GM13977 (cell line): ENCODE measurements at places on chromosomes 16 and 17.

DNA sequence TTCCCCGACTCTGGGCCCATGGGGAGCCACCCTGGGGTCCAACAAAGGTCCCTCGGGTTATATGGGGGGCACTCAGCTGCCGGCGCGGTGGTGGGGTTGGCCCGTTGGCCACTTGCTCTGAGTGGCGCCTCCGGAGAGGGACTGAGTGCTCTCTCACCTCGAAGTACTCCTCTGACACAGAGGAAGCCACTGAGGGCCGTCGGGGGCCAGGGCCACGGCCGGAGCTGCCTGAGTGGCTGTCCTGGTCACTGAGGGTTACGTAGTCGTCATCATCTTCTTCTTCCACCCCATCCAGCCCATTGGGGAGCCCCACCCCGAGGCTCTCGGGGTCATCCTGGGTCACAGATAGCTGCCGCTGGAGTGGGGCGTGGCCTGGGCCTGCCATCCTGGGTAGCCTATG, 25.7 kb downstream of the SLC5A10 start:
- no peak for DNase-seq

DNA sequence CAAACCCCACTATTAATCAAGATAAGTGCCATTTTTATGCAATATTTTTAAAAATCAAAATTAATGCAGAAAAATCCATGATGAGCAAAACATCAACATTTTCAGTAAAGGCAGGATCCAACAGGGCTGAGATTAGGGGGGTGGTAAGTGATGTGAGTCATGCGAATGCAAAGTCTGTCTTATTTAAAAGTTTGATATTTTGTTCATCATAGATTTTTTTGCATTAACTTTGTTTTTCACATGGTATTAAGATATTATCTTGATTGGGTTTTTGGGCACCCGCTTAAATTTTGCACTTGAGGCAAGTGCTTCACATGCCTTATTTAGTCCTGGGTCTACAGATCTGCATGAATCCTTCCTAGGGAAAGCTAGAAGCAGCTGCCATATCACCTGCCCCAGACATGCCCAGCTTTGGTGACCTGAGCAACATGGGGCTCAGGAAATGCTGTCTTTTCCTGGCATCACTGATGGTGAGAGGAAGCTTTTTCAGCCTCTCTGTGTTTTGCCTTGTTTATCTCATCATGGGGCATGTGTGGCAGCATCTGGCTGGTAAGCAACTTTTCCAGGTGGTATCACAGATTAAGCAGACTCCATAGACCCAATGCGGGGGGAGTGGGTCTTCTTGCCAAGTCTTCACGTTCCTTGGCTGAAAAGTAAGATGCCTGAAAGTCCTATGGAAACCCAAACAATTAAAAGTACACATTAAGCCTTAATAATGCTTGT, 57.6 kb upstream of the NFAT5 start:
- DNase-seq: no peak

DNA sequence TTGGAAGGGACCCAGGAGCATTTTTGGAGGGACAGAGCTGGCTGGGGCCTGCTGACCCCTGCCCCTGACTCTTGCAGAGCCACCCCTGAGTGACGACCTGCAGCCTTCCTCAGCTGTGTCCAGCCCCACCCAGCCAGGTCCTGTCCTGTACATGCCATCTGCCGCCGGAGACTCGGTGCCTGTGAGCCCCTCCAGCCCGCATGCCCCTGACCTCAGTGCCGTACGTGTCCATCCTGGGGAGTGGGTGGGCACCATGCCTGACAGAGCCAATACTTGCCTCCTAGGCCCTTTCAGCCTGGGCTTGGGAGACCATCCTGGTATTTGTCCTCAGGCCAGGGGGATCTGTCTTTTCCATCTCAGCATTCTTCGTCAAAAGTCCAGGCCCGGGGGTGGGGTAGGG, 27.5 kb downstream of the UNC13D start:
- no peak for DNase-seq

- DNase-seq: no peak
These were observed 274.4 kb upstream of the TOM1L1 start for GRCh38 chr17:54626146-54626703.

DNA sequence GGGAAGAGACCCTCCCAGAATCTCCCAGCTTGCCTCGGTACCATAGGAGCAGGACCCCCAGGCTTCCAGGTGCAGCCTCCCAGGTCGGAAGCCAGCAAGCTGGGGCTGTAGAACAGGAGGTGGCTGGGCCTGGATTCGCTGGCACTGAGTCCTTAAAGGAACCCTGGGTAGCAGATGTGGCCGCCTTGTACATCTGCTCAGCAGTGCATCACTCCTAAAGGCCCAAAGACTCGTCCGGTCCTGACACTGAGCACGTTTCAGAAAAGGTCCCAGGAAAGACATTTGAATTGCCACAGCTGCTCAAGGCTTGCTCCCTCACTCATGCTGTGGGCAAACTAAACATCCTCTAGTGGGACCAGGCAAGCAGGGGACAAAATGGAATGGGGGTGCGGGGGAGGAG, 172.8 kb downstream of the RAB11FIP4 start:
- DNase-seq: no peak

DNA sequence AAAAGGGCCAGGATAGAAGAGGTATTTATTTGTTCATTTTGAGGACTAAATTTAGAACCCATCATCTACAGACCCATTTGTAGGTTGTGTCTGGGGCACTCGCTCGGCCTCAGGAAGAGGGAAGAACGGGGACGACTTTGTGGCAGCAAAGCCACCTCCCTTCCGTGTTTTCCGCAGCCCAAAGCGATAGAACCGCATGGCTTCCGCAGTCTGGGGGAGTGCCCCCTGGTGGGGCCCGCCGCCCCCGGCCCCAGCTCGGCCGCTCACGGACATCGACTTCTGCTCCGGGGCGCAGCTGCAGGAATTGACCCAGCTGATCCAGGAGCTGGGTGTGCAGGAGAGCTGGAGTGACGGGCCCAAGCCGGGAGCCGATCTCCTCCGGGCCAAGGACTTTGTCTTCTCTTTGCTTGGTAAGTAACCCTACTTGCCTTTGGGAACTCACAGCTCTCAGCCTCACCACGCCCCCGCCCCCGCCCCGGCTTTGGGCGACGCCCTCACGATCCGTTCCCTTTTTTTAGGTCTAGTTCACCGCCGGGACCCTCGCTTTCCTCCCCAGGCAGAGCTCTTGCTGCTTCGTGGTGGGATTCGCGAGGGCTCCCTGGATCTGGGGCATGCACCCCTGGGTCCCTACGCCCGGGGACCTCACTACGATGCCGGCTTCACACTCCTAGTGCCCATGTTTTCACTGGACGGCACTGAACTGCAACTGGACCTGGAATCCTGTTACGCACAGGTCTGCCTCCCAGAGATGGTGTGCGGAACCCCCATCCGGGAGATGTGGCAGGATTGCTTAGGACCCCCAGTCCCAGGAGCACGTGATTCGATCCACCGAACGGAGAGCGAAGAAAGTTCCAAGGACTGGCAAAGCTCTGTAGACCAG, 681 bp downstream of the TMEM102 start:
- DNase-seq: no peak

GRCh38 chr17:49342575-49342936, 19.5 kb downstream of the ZNF652 start:
- DNase-seq: peak; percentile 14

DNA sequence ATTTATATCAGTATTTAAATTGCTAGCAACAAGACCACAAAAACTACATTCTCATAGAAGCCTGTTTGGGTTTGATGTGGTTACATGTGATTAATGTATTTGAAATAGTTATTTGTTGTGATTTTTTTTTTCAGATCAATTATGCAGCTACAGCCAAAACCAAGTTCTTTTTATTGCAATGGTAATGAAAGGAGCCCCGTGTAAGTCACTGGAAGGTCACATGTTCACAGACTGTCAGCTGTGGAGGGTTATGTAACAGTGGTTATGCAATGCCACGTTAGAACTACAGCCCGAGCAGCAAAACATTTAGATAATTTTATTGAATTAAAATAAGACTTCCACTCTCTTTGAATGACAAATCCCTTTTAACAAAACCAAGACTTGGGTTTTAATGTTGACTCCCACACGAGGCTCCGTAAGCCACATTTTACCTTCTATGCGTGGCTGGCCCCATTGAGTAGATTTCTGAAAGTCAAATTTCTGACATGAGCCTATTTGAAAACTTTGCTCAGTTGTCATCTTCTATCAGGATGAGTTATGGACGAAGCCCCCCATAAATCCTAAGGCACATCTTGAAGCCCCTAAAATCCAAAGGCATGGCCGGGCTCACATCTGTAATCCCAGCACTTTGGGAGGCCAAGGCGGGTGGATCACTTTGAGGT, 41.8 kb upstream of the SEC14L1 start:
- DNase-seq: no peak

DNA sequence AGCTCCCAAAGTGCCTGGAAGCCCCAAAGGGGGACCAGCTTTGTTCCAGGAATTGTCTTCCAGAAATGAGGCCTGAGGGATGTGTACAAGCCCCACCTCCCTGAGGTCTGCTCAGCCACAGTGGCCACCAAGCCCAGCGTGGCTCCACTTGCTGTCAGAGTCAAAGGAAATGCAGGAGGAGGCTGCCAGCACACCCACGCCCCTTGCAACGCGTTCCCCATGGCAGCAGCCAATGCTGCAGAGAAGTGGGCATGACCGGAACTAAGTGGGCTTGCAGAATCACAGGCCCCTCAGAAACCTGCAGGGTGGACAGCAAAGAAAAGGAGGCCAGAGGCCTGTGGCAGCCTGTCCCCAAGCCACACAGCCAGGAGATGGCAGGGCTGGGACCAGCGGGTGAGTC, 320.8 kb downstream of the FOXL1 start:
- no peak for DNase-seq

GRCh38 chr16:4935241-4935855, 1.6 kb downstream of the PPL start:
- DNase-seq: no peak

GRCh38 chr16:55574811-55575210, 8.3 kb downstream of the CAPNS2 start:
- DNase-seq: no peak

GRCh38 chr16:4245077-4245791, 3.4 kb upstream of the SRL start:
- DNase-seq: no peak

GRCh38 chr16:10679921-10680320, 14.8 kb downstream of the TEKT5 start:
- no peak for DNase-seq

DNA sequence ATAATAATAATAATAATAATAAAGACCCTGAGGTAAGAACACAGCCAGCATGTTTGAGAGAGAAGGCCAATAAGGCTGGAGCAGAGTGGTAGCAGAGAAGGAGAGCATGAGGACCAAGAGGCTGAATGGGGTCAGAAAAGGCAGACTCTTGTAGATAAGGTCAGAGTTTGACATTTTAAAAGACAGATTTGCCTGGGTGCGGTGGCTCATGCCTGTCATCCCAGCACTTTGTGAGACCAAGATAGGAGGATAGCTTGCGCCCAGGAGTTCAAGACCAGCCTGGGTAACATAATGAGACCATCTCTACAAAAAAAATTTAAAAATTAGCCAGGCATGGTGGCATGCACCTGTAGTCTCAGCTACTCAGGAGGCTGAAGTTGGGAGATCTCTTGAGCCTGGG, 11.0 kb upstream of the WFIKKN2 start:
- DNase-seq: no peak

DNA sequence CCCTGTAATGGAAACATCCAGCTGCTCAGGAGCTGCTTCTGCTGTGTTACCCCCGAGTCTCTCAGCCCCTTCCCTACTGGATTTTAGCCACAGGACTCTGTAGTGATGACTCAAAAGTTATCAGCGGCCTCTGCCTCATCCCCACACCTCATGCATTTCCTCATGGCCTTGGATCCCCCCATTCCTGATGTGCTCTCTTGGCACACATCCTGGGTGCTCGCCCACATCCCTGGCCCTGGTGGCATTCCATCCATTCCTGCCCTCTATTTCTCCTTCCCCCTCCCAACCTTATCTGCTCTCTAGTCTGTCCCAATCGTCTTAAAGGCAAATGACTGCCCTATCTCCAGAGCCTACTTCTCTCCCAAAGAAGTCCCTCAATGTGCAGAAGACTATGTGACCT, 24.6 kb downstream of the MARF1 start:
- no peak for DNase-seq

- DNase-seq: no peak
These were observed 4.2 kb downstream of the IFI35 start for GRCh38 chr17:43010667-43011308.

GRCh38 chr16:49959552-49960277, 65.3 kb upstream of the CNEP1R1 start:
- DNase-seq: no peak

DNA sequence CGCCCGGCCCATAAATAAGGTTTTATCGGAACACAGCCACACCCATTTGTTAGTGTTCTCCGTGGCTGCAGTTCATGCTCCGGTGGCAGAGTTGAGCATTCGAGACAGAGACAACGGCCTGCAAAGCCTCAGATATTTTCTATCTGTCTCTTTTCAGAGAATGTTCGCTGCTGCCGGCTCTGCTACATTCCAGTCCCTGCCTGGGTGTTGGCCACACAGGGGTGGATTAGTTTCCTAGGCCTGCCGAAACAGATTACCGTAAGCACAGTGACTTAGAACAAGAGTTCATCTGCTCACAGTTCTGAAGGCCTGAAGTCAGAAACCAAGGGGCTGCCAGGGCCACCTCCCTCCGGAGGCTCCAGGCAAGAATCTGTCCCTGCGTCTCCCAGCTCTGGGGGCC, 19.1 kb upstream of the GSG1L start:
- DNase-seq: no peak

GRCh38 chr17:2996810-2997670, 66.4 kb downstream of the OR1D5 start:
- no peak for DNase-seq

DNA sequence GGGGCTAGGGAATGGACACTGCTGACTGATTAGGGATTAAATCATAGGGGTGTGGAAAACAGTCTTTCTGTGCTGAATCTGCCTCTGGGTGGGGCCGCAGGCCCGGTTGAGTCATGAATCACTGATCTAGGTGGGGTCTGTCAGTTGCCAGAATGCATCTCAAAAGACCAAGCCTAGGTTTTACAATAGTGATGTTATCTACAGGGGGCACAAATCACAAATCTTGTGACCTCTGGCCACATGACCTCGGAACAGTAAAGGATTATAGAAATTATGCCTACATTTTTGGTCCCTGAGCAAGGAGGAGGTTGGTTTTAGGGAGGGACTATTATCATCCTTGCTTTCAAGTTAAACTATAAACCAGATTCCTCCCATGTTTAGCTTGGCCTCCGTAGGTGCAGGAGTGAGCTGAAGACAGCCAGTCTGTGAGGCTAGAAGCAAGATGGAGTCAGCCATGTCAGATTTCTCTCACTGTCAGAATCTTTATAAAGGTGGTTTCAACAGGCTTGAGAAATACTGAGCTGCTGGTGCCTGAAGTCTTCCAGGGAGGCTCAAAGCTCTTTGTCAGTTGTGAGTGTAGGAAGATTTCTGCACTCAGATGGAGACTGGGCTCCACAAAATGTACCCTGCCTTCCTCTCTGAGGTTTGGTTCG, 12.9 kb downstream of the GNGT2 start:
- no peak for DNase-seq

- no peak for DNase-seq
These were observed 218.7 kb downstream of the MRTFB start for GRCh38 chr16:14289692-14290340.
